ENCODE measurements at places on chromosomes 7 and 10.

DNA sequence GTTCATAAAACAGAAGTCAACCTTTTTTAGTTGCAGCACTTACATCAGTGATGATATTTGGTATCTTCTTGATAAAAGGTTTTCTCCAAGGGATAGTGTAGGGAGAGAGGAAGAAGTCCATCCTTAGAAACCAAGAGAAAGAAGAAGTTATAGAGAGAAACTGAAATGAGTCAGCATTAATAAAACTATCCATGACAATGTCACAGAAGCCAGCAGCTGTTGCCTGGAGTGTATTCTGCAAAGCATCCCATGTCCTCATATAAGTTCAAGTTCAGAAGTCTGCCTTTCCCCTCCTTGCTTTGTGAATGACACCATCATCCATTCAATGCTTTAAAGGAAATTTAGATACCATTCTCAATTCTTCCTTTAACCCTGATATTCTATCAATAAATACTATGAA is 14.4 kb upstream of the COL1A2 start:
- no peak for DNase-seq

DNA sequence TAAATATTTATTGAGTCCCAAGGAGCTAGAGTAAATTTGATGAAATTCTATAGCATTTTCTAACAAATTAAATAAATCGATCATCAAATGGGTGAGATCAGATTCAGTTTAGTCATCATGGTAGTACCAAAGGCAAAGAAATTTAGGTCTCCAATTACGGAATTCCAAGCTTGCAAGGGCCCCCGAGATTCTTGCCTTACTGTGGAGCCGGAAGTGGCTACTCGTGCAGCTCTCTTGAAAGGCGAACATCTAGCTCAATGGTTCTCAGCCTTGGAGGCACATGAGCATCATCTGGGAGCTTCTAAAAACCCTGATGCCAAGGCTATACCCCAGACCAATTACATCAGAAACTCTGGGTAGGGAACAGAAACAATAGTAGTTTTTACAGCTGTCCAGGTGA is 117.9 kb upstream of the PRR15 start:
- DNase-seq, result no peak

GRCh38 chr10:70563230-70563629 is 39.3 kb downstream of the PRF1 start:
- DNase-seq, result no peak

DNA sequence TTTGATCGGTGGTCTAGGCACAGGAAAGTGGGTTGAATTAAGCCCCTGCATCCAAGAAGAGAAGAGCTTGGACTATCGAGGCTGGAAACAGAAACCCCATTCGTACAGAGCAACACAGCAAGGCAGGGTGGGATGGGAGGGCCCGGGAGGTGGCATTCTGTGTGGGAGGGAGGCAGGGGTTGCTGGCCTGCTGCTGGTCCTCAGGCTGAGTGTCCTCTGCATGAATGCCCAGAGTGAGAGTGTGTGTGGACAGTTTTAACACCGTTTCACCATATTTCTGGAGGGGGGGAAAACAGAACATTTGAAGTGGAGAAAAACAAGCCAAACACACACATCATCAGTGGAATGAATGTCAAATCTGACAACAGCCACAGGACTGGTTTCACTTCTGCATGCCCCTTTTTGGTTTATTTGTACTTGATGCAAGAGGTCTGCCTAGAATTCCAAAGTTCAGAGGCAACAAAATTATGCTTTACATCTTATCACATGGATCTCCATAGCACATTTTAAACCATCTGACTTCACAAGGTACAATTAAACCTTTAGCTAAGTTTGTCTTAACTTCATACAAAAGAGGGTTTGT is 11.1 kb upstream of the ENO4 start:
- no peak for DNase-seq

DNA sequence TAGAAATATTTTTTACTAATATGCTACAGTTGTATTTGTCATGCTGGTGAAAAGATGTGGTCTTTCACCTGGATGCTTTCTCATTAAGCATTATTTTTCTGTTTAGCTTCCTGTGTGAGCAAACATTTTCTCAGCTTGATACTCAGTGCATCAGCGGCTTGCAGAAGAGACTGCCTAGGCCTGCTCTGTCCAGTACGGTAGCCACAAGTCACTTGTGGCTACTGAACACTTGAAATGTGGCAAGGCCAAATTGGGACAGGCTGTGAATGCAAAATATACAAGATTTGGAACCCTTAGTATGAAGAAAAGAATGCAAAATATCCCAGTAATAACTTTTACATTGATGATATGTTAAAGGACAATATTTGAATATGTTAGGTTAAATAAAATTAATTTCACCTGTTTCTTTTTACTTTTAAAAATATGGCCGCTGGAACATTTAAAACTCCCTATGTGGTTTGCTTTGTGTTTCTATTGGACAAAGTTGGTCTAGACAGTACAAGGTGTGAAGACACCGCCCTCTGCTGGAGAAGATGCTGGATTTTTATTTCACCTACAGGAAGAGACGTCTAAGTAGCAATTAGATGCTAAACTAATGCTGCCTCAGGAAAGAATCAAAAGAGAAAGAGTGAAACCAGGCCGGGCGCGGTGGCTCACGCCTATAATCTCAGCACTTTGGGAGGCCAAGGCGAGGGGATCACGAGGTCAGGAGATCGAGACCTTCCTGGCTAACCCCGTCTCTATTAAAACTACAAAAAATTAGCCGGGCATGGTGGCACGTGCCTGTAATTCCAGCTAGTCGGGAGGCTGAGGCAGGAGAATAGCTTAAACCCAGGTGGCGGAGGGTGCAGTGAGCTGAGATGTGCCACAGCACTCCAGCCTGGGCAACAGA is 5.3 kb downstream of the SRGN start:
- no peak for DNase-seq

DNA sequence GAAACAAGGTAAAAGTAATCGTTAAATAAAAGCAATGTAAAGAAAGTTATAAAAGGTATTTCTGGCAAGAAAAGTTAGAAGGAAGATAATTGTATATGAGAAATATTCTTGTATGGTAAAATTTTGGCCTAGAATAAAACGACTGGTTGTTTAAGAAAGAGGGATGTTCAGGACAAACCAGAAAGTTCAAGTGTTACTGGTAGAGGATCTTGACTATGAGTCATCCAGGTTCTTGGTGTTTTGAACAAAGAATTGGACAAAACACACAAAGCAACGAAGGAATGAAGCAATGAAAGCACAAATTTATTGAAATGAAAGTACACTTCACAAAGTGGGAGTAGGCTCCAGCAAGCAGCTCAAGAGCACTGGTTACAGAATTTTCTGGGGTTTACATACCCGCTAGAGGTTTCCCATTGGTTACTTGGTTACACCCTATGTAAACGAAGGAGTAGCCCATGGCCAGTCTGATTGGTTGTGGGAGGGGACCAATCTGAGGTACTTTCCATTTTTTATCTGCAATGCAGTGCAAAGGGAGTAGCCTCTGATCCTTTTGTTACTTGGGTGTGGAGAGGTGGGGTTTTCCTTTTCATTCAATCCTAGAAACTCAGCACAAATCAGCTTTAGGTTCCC is 22.4 kb upstream of the GARS1 start:
- DNase-seq, result no peak

GRCh38 chr10:93406364-93407145 is 75.6 kb downstream of the MYOF start:
- DNase-seq, result no peak

- DNase-seq, result no peak
Observed at GRCh38 chr7:153930696-153931095, 121.5 kb upstream of the DPP6 start.

GRCh38 chr10:89252225-89252585 is 630 bp upstream of the LIPA start:
- no peak for DNase-seq

- no peak for DNase-seq
Observed at GRCh38 chr7:46034056-46034768, 113.1 kb upstream of the IGFBP3 start.

- no peak for DNase-seq
Observed at GRCh38 chr10:70807556-70807955, 8.2 kb upstream of the SGPL1 start.

DNA sequence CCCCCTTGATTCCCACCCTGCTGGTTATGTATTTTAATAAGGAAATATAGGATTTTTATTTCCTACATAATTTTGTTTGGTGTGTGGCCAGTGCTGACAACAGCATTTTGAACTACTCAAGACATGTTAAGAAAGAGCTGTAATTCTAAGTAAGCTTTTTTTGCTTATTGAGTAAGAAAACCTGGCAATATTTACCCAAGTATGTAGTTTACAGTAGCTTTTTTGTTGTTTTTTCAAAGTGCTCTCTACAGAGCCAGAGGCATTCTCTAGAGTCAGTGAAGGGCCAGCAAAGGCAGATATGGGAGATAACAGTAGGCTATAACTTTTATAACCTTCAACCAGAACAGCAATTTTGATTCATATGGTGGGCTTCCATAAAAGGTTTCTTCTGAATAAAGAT is 63.2 kb upstream of the TMEM168 start:
- DNase-seq, result no peak

DNA sequence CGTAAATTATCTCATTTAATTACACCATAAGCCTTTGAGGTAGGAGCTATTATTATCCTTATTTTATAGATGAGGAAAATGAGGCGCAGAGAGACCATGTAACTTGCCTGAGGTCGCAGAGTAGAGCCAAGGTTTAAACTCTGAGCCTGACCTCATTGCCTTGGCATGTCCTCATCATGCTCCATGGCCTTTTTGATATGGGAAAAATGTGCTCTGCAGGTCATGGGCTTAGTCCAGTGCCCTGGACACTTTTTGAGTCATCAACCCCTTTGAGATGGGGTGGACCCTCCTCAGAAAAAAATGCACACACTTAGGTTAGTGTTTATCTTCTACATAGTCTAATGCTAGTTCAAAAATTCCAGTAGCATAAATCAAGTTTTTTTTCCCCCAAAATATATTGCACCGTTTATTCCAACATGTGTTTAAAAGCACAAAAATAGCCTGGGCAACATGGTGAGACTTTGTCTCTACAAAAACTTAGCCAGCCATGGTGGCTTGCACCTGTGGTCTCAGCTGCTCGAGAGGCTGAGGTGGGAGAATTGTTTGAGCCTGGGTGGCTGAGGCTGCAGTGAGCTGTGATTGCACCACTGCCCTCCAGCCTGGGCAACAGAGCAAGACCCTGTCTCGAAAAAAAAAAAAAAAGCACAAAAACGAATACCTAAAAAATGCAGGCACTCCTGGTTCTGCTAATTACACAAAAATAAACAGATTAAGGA is 28.6 kb upstream of the TMEM178B start:
- no peak for DNase-seq

GRCh38 chr10:112792487-112793201 is 157.4 kb upstream of the TCF7L2 start:
- no peak for DNase-seq

GRCh38 chr10:69213591-69214311 is 6.4 kb upstream of the HKDC1 start:
- DNase-seq, result no peak

- DNase-seq, result no peak
Observed at GRCh38 chr10:88826388-88826787, 23.9 kb downstream of the LIPM start.

GRCh38 chr7:52260046-52260665 is 775.3 kb upstream of the POM121L12 start:
- no peak for DNase-seq

GRCh38 chr10:86785968-86786367 is 29.5 kb downstream of the BMPR1A start:
- no peak for DNase-seq

- no peak for DNase-seq
Observed at GRCh38 chr7:55250313-55250712, 114.8 kb upstream of the LANCL2 start.

DNA sequence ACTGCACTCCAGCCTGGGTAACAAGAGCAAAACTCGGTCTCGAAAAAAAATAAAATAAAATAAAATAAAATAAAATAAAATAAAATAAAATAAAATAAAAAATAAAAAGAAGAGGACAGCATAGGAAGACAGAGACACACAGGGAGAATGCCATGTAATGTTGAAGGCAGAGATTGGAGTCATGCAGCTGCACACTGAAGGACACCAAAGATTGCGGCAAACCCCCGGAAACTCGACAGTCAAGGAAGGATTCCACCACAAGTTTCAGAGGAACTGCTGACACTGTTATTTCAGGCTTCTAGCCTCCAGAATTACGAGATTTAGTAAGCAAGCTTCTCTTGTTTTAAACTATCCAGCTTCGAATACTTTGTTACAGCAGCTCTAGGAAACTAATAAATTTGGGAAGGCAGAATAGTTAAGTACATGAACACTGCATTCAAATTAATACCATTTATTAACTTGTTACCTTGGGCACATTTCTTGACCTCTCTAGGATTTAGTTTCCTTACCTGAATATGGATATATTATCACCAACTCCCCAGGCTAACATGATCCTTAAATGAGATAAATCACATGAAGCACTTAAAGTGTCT is 9.5 kb downstream of the CPED1 start:
- no peak for DNase-seq

- DNase-seq, result no peak
Observed at GRCh38 chr7:55223023-55223422, 142.1 kb upstream of the LANCL2 start.

GRCh38 chr7:44403775-44404174 is 78.4 kb upstream of the CAMK2B start:
- DNase-seq, result no peak

- no peak for DNase-seq
Observed at GRCh38 chr7:87029078-87029477, 30.4 kb downstream of the ELAPOR2 start.

DNA sequence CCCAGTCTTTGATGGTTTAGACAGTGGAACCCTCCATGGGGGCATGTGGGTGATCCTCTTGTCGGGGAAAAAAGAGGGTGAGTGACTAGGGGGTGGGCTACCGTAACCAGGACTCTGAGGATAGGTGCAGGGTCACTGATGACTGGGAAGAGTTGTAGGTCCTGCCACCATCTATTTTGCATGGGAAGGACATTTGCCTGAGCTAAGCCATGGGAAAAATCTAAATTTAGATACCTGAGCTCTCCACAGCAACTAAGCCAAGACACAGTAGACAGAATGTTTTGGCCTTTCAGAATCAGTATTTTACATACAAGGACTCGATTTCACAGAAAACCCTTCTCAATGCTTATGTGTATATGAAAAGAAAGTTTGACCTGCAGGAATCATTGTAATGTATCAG is 52.7 kb downstream of the KIAA1217 start:
- DNase-seq, result no peak
